PC-3 (cell line): ENCODE measurements at places on chromosomes 3 and 15.
A peak's percentile ranks its signal among the peaks of the same experiment; 100 is the strongest.

GRCh38 chr15:80585544-80586018 lies 109.5 kb upstream of the ABHD17C start:
- peak; percentile 76 for DNase-seq

GRCh38 chr3:116994351-116994879 lies 284.8 kb downstream of the TUSC7 start:
- DNase-seq, result no peak

DNA sequence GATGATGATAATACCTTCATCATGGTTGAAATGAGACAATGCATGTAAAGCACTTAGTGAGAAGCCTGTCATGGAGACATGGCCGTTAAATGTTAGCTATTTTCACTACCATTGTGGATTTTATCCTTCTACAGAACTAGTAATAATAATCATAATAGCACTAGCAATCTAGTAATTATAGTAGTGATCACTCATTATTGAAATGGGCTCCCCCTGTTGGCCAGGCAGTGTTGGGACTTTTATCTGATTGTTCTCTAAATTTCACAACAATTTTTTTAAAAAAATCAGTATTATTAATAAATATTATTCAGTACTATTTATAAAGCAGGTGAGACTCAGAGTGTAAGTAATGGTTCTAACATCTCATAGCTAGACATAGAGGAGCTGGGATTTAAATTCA lies 396.3 kb downstream of the IL5RA start:
- no peak for DNase-seq

DNA sequence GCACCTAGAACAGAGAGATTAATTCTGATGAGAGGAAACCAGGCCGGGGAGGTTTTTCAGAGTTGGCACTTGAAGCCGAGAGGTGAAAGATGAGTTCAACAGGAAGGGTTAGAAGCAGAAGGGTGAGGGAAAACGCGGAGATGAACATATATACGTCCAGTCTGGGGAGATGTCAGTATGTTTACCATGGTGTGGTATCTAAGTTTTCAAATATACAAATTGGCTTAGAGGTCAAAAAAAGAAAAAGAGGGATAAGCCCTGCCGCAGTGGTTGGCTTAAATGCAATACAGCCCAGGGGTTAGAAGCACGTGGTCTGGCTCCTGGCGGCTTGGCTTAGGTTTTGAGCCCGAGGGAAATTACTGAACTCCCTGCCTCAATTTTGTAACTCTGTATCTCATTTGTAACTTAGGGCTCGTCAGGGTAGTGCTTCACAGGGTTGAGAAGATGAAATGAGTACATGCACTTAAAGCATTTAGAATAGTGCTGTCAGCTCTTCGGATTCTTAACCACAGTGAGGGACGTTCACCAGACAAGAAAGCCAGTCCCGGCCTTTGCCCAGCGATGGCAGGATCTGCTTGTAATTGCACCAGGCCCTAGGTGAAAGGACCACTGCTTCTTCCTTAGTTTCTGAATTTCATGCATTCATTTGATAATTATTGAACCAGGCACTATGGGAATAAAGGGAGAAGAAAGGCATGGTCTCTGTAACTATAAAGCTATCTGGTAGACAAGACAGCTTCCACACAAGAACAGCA lies 6.4 kb downstream of the HES1 start:
- no peak for DNase-seq

DNA sequence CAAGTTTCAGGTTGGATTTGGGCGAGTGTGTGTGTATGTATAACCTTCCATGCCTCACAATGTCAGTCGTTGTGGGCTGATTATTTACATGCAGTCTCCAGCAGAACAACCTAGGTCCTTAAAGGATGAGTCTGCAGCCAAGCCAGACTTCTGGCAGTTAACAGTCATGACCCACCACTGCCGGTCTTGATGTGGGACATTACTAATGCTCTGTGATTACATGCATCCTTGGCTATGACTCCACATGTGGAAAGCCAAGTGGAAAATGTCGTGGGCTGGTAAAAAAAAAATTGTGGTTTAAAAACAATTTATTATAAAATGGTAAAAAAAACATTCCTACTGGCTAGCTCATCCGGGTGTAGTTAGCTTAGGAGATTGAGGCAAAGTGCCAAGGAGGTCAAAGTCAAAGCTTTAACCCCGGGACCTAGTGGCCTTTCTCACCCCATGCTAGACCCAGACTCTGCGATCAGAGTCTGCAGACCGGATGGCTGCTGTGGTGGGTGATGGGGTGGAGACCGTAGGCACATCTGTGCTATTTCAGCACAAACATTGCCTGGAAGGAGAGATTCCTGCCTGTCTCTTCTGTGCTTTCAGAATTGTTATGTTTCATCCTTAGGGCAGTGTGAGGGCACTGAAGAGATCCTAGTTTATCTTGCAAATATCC lies 6.8 kb downstream of the RARRES1 start:
- peak; percentile 94 for DNase-seq

DNA sequence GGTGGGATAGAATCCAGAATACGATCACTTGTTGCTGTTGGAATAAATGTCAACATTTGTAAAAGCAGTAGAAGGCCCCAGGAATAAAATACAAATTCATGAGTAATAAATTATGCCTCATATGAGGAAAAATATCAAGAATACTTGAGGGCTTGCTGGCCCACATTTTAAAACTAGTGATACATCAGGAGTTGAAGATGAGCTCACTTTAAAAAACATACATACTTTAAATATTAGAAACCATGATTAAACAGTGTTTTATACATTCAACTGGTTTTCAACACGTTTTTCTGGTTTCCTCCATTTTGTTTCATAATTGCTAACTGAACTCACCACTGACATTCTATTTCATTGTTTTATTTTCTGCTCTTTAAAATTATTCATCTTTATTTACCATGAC lies 141.4 kb downstream of the TFG start:
- peak; percentile 46 for DNase-seq

- DNase-seq, result peak; percentile 37
Observed at GRCh38 chr3:42148982-42149432, 57.9 kb downstream of the TRAK1 start.

DNA sequence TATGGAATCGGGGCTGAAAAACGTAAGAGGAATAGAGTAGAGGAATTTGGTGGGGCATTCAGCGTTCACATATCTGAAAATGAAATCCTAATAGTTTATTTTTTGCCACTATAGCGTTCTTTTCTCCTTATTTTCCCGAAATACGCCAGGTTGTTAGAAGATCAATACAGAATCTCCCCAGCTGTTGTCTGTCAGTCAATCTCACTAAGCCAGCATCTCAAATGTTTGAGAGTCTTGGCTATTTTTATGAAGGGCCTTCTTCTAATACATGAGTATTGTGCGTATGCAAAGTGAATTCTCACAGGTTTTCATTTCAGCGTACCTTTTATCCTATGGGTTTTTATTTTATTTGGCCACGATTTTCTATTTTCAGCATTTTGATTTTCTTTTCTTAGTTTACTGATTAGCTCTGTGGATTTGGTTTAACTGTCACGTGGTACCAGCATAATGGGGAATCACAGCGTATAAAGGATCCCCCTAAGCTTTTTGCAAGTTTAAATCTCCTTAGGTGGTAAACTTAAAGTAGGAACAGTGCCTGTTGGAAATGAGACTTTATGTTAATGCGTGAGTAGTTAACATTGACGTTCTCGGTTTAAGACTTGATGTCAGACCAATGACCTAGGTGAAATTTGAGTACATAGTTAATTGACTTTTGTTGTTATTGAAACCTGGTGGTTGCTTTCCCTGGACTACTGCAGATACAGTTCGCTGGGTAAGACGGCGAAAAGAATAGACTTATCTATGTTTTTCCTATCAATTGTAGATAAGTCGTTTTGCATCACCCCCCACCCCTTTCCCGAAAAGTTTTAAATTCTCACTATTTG lies 1.3 kb downstream of the FXR1 start:
- DNase-seq, result no peak

DNA sequence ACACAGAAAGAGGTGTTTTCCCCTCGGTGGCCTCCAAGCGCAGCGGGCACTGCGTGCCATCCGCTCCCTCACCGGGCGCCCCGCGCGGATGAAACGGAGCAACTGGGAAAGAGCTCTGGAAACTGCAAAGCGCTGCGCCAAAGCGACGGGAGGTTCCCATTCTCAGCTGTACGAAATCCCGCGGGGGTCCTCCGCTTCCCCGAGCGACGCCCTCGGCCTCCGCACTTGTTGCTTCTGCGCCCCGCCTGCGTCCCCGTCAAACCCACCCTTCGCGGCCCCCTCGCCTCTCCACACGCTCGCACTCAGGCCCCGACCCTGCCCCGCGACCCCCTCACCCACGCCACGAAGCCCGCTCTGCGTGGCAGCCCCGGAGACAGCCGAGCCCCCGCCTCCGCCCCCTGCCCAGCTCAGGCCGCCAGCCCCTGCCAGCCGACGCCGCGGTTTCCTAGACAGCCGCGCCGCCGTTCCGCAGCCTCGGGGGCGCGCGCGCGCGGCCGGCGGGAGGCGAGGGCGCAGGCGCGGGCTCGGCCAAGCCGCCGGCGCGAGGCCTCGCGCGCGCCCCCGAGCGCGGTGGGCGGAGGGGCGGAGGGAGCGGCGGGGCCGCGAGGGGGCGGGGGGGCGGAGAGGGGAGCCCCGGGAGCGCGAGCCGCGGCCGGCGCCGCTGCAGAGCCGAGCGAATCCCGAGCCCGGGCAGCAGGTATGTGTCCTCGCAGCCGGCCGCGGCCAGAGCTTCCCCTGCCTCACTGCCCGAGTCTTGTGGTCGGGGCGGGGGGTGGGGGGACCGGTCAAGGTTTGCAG lies at the start of gene TMEM266:
Gene TMEM266, plus strand, starts transcription at position 666 of the 798 bp plus-strand sequence. CDS start 74,279 bp downstream, outside the sequence.
- DNase-seq, result peak; percentile 55

GRCh38 chr3:8997151-8997550 lies 33.9 kb upstream of the RAD18 start:
- no peak for DNase-seq

DNA sequence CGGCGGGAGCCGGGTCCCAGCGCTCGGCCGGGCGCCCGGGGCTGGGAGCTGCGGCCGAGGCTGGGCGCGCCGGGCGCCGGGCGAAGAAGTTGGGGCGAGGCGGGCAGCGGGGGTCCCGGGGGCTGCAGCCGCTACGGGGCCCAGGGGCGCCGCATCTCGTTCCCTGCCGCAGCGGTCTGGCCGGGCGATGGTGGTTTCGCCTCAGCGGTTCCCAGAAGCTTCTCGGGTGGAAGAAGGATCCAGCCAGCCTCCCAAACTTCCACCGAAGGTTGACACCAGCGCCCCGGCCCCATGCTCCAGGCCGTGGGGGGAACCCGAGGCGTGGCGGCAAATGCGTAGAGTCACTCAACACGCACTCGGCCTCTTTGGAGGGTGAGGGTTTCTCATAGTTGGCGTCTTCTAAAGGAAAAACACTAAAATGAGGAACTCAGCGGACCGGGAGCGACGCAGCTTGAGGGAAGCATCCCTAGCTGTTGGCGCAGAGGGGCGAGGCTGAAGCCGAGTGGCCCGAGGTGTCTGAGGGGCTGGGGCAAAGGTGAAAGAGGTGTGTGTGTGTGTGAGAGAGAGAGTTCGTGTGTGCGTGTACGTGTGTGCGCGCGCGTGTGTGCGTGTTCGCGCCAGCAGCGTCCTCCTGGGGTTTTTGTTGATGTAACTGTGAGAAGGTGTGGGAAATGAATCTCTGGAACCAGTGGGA lies 940 bp downstream of the BOC start:
- DNase-seq, result peak; percentile 23

DNA sequence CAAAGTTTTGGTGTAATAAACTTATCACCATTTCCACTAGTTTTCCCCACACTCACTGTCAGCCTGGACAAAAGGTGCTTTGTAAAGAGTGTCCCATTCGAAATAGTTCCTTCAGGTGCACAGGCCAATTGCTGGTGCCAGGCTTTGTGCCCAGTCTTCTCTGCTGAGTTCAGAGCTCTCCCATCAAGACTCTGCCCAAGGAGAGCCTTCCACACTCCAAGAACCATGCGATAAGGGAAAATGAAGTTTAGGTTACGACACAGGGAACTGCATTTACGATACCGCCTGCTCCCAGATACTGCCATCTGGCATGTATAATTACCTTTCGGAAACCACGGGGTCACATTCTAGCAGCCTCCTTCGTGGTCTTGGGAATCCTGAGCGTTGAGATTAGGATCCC lies 379.6 kb downstream of the MECOM start:
- no peak for DNase-seq

- DNase-seq, result no peak
Observed at GRCh38 chr3:23696842-23697241, 108.9 kb upstream of the UBE2E1 start.

DNA sequence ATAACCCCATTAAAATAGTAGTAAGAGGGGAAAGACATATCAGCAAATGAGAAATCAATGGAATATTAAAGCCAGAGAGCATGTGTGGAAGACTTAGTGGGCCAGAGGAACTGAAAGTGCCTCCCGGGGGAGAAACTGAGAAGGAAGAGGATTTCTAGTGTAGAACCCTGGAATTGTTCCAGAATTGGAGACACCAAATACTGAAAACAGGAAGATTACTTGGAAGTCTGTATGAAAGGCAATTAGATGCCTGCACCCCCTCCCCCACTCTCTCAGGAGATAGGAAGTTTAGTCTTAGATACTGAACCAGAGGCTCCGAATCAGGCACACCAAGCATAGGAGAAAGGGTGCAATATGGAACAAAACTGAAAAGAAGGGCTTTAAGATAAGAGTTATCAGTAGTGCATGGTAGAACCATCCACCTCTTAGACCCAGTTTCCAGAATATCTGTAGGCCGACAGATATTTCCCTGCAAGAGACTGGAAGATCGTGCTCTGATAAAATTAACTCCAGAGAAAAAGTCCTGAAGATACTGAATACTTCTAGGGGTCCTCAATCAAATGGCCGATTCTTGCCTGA lies 32.4 kb downstream of the KLHL18 start:
- no peak for DNase-seq

- DNase-seq, result no peak
Observed at GRCh38 chr3:154098376-154098775, 22.8 kb upstream of the ARHGEF26 start.

DNA sequence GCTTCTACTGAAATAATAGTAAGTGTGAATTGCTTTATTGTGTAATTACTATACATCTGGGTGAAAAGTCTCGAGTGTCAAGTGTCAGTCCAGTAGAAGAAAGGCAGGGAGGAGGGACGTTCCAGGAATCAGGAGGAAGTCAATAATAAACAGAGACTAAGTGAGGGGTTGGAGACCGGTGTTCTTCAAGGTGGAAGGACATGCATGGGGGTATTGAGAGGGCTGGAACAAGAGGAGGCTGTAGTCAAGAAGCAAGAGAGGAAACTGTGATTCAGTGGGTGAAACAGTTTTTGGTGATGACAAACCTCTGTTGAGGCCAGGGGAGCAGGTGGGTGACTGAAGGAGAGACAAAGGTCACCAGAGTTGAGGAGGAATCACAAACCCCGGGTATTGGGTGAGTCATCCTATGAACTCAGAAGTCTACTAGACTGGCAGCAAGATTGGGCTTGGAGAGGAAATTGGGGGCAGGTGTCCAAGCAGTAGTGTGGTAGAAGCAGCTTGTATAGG lies 11.6 kb upstream of the SCAMP5 start:
- peak; percentile 56 for DNase-seq

DNA sequence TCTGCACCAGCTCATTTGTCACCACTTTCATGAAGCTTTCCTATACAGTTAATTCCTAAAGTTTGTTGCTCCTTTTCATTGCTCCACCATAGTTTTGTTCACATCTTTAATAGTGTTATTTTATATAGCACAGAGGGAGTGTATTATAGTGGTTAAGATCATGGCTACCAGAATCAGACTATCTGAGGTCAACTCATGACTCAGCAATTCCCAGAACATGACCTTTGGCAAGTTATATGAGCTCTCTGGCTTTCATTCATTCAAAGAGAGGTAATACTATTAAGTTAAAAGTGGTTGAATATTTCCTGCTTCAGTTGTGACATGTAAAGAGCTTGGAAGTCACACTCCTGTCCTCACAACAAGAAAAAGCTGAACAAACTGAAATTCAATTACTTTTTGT lies 1073.5 kb downstream of the NAALADL2 start:
- peak; percentile 5 for DNase-seq
